ENCODE measurements at places on chromosomes 12 and 14. TPM values are rescaled to one million over a fixed set of nuclear protein-coding genes. Genes with fewer than 3 reads are reported as not detected.

DNA sequence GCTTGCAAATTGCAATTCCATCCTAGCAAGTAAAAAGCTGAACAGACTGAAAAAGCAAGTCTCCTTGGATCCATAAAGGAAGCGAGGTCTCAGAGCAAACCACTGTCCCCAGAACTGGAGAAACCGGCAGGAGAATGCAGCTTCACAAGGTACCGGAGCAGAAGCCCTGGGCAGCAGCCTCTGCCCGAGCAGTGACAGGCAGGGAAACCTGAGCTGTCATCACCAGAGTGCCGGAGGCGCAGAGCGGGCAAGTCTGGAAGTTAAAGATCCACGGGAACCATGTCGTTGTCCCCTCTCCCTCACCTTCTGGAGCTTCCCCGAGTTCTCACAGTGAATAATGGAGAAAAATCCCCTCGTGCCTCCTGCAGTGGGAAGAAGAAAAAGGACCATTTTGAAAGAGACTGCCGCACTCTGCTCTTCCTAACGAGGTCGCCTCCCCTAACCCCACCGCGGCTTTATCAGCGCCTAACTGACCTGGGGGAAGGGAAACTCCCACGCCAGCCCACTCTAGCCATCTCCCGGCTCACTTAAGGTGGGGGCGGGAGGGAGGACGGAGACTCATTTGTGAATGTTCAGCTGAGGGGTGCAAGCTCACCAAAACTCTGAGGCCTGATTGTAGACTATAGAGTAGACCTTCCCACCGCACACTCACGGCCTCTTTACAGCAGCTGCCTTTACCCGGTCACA lies 27.8 kb downstream of the FBXL14 start:
- no peak for DNase-seq

- DNase-seq: no peak
Observed at GRCh38 chr12:120417917-120418580, 19.9 kb upstream of the COX6A1 start.

The TNFRSF1A gene
- total RNA-seq: 104 TPM

The CD27 gene
- not detected for total RNA-seq

The HOXC12 gene
- total RNA-seq: 6.2 TPM

GRCh38 chr14:104238424-104239184 lies 100.2 kb downstream of the KIF26A start:
- DNase-seq: no peak
